Hair follicular keratinocyte (primary cell): ENCODE measurements at places on chromosomes 13 and 19. TPM values are rescaled to one million over a fixed set of nuclear protein-coding genes. Genes with fewer than 3 reads are reported as not detected.

Gene ZNF570
- 2.8 and 5.2 TPM in 2 replicates for total RNA-seq

Gene SUPT20H
- 31.1 and 33.8 TPM in 2 replicates for total RNA-seq

Gene MLLT1
- 14.4 and 15.3 TPM in 2 replicates for total RNA-seq

Gene ADAMTSL5
- 2.7 and 11.0 TPM in 2 replicates for total RNA-seq

Gene GJA3
- total RNA-seq = 0.11 and 0.78 TPM in 2 replicates

Gene KIR3DL1
- not detected in 2 replicates for total RNA-seq

Gene CCDC8
- 16.8 and 27.7 TPM in 2 replicates for total RNA-seq

Gene HPN
- total RNA-seq = 1.0 and 2.7 TPM in 2 replicates

Gene C2CD4C
- 0.15 and 2.0 TPM in 2 replicates for total RNA-seq

Gene ZNF880
- 15.7 and 22.9 TPM in 2 replicates for total RNA-seq

Gene ZNF541
- not detected in 2 replicates for total RNA-seq

Gene ZNF98
- 0.84 TPM in 1 of 2 replicates, not detected in the other for total RNA-seq

Gene HRC
- total RNA-seq = not detected in 2 replicates

Gene EDNRB
- total RNA-seq = not detected in 2 replicates

Gene PTPRS
- total RNA-seq = 12.4 and 29.7 TPM in 2 replicates

Gene FLT1
- 0.08 and 0.65 TPM in 2 replicates for total RNA-seq

Gene TTYH1
- total RNA-seq = not detected in 2 replicates

Gene KLK14
- 0.23 TPM in 1 of 2 replicates, not detected in the other for total RNA-seq

Gene IGFL1
- total RNA-seq = 0.23 and 0.34 TPM in 2 replicates

Gene ZNF649
- total RNA-seq = 6.6 and 6.8 TPM in 2 replicates

Gene SLC25A42
- total RNA-seq = 0.99 and 2.8 TPM in 2 replicates

Gene SPACA6
- total RNA-seq = 5.8 and 6.0 TPM in 2 replicates
